ENCODE measurements at places on chromosomes 5 and 9.

- no peak for DNase-seq
Observed at GRCh38 chr5:129042306-129042705, 52.2 kb upstream of the ISOC1 start.

GRCh38 chr5:178625679-178626483, 969 bp downstream of the CLK4 start:
- peak; percentile 10 for DNase-seq

DNA sequence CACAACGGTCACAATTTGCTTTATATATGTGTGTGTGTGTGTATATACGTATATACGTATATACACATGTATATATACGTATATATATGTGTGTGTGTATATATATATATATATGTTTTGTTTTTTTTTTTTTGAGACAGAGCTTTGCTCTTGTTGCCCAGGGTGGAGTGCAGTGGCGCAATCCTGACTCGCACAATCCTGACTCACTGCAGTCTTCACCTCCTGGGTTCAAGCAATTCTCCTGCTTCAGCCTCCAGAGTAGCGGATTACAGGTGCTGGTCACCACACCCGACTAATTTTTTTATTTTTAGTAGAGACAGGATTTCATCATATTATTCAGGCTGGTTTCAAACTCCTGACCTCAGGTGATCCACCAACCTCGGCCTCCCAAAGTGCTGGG, 3.1 kb downstream of the RNF38 start:
- no peak for DNase-seq

DNA sequence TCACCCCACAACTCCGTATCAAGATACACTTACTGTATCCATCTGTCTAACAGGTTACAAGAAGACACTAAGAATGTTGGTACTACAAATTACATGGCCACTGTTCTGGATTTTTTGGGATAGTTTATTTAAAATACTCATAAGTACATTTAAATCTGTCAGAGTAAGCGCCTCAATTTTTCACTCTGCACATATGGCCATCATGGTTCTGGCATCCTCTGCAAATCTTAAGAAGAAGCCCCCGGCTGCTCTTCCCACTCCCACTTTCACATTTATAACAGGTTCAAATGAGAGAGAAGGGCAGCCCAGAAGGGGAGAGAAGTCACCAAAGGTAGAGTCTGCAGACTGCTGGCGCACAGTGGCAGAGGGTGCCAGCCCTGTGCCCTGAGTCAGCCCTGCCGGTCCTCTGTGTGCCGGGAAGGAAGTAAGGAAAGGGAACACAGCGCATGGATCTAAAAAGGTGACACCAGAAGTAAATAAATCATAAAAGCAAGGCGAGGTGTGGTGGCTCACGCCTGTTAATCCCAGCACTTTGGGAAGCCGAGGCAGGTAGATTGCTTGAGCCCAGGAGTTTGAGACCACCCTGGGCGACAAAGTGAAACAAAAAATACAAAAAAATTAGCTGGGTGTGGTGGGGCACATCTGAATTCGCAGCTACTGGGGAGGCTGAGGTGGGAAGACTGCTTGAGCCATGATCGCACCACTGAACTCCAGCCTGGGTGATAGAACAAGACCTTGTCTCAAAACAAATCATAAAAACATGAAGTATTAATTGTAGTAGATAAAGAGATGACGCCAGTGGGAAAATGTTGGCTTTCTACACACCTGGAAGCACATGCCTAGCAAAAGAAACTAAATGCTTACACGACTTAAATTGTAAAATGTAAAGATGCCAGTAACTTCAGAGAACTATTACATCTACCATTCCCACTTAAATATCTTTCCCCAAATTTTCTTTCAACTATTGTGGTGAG, 30.0 kb downstream of the RNF130 start:
- no peak for DNase-seq

- no peak for DNase-seq
Observed at GRCh38 chr5:120873083-120873482, 409.0 kb downstream of the PRR16 start.
